ENCODE measurements at places on chromosomes 13 and 19. TPM values are rescaled to one million over a fixed set of nuclear protein-coding genes. Genes with fewer than 3 reads are reported as not detected.

DNA sequence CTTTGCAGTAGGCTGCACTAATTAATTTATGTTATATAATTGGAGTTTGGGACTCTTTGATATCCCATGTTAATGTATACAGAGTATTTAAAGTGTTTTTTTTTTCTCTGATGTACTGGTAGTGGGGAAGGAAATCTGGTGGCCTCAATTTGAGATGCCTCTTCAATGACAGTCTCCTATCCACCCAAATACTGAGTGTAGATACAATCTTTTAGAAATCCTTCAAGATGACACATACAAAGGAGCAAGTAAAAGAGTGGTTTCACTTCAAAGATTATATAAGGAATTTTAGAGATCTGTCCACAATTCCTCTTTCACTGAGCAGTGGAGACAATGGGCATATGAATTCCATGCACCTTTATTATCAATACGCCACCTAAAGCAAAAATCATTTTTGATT is 15.1 kb downstream of the NALCN start:
- no peak for DNase-seq

GRCh38 chr13:100044936-100045335 is 44.0 kb upstream of the PCCA start:
- DNase-seq = no peak

- DNase-seq = peak; percentile 90
Observed at GRCh38 chr13:59750860-59751259, 412.9 kb downstream of the DIAPH3 start.

DNA sequence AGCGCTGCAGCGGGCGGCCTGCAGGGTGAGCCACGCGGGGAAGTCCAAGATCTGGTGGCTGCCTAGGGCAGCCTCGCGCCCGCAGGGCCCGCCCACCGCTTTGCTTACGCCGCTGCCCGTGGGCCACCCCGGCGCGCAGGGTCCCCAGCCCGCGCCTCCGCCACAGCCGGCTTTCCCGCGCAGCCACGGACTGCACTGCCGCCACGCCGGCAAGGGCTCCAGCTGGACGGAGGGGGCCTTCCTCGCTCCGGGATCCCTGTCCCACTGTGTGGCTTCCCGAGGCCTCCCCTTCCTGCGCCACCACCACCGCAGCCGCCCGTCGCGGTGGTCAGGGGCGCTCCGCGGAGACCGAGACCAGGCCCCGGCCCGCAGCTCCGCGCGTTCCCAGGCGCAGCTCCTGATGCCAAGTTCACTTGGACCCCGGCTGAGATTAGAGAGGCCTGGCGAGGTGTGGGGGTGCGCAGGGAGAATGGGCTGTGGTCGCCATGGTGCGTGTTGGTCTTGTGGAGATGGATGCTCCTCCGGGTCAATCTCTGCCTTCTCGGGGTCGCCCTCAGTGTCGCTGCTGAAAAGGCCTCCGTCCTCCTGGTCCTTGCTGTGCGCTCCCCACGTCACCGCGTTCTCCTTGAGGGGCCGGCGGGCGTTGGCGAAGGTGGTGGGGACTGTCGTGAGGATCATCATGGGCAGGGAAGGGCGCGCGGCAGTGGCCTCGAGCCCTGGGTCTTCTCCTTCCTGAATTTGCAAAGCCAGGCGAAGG is 17.9 kb upstream of the RNF17 start:
- peak; percentile 31 for DNase-seq

The SLC5A5 gene
- total RNA-seq = 0.37 TPM

GRCh38 chr13:79108914-79109643 is 297.0 kb downstream of the RBM26 start:
- DNase-seq = no peak

DNA sequence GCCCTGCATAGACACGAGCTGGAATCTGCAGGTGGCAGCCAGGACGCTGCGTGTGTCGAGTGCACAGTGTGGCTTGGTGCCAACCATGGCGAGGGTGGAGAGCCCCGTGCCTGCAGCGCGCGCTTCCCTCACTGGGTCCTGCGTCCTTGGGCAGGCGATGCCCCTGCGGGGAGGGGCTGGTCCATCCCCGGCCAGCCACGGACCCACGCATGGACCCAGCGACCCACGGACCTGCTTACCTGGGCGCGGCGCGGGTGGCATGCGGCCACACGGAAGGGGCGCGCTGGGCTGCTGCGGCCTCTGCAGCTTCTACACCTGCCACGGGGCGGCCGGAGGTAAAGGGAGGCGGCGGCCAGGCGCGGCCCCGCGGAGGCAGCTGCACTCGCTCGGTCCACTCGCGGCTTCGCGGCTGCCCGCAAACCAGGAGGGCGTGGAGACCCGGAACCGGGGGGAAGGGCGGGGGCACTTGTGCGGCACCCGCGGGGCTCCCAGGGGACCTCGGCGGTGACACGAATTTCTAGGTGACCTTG is 569 bp upstream of the MCF2L start:
- DNase-seq = peak; percentile 43

The PRR19 gene
- total RNA-seq = 1.0 TPM

All from neural progenitor cell (in vitro differentiated cells).